Chondrocyte (in vitro differentiated cells): ENCODE measurements at places on chromosomes 1 and 21. TPM values are rescaled to one million over a fixed set of nuclear protein-coding genes. Genes with fewer than 3 reads are reported as not detected.

The KRTAP22-2 gene
- not detected in 3 replicates for total RNA-seq

The SH2D1B gene
- total RNA-seq, result not detected in 3 replicates

The FLVCR1 gene
- 4.4 to 5.4 TPM (median 5.4 TPM) in 3 replicates for total RNA-seq

The KIF21B gene
- total RNA-seq, result 1.1 to 2.6 TPM (median 2.6 TPM) in 3 replicates

The HOOK1 gene
- total RNA-seq, result 0.31 to 0.40 TPM in 2 of 3 replicates, not detected in the other

DNA sequence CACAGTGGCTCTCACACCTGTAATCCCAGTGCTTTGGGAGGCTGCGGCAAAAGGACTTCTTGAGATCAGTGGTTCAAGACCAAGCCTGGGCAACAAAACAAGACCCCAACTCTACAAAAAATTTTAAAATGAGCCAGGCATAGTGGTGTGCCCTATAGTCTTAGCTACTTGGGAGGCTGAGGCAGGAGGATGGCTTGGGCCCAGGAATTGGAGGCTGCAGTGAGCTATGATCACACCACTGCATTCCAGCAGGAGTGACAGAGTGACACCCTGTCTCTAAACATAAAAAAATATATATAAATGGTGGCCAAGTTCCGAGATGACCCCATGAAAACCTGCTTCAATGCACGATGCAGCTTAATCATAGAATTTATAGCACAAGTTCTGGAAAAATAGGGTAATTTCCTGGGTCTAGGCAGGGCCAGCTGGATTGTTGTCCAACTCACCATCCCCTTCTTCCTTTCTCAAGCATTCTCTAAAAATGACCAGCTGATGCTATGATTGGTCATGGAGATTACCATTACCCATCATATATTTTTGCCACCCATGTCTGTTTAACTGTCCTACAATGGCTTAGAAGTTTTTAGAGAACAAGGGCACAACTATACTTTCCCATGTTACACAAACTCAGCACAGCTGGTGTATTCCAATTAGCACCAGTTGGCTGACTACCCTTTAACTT is 5.3 kb upstream of the GNPAT start:
- no peak for DNase-seq

DNA sequence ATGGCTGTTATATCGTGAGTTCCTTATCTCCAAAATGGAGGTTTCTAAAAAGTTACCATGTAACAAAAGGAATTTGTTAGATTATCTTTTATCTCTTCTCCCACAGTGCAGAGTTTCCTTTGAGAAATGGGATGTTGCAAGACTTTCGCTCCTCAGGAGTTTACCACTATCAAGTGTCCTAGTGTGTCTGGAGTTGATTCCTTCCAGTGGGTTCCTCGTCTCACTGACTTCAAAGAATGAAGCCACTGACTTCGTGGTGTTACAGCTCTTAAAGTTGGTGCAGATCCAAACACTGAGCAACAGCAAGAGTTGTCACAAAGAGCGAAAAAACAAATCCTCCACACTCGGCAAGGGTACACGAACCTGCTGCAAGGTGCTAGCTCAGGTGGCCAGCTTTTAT is 37.0 kb downstream of the SPAG17 start:
- no peak for DNase-seq

GRCh38 chr1:25718732-25719131 is 81.3 kb upstream of the SELENON start:
- no peak for DNase-seq

DNA sequence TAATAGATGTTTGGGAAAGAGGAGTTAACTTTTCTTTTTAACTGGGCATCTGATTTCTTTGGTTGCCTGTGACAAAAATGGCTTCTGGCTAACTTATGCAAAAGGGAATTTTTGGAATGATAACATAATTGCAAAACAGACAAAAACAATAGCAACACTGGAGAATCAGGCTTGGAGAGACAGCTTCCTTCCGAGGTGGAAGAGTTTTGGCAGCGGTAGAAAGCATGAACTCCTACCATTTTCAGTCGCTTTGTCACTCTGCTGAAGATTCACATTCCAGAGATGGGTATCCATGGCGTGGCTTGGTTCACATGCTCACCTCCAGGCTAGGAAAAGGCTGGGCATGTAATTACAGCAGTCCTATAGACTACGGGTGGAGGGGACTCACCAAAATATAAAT is 17.2 kb upstream of the FGGY start:
- no peak for DNase-seq

- no peak for DNase-seq
These were observed 516 bp downstream of the RCOR3 start for GRCh38 chr1:211259638-211260126.

DNA sequence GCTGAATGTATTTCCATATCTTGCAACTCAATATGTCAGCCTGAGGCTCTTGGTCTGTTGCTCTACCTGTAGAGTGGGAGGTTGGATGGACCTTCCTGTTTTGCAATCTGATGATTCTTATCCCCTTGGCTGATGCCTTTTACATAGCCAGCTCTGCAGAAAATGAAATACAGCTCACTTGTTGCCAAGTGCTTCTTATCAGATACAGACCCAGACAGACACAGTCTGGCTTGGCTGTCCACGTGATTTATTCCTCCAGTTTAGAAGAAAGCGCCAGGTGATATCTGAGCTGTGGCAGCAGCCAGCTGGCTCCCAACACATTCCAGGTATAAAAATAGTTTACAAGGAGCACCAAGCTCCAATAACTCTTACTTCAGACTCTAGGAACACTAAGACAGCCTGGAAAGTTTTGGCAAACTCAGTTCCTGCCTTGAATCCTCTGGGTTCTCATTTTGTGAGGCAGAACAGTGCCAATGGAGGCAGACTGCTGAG is 479.2 kb upstream of the USP24 start:
- DNase-seq, result no peak
